Thyroid gland (tissue), 4 donors: ENCODE measurements at places on chromosomes 1 and 21.

GRCh38 chr1:76503736-76504135, 363.5 kb upstream of the ST6GALNAC5 start:
- no peak for DNase-seq

- no peak for DNase-seq
These were observed 81.0 kb downstream of the TAS1R2 start for GRCh38 chr1:18778437-18778836.

DNA sequence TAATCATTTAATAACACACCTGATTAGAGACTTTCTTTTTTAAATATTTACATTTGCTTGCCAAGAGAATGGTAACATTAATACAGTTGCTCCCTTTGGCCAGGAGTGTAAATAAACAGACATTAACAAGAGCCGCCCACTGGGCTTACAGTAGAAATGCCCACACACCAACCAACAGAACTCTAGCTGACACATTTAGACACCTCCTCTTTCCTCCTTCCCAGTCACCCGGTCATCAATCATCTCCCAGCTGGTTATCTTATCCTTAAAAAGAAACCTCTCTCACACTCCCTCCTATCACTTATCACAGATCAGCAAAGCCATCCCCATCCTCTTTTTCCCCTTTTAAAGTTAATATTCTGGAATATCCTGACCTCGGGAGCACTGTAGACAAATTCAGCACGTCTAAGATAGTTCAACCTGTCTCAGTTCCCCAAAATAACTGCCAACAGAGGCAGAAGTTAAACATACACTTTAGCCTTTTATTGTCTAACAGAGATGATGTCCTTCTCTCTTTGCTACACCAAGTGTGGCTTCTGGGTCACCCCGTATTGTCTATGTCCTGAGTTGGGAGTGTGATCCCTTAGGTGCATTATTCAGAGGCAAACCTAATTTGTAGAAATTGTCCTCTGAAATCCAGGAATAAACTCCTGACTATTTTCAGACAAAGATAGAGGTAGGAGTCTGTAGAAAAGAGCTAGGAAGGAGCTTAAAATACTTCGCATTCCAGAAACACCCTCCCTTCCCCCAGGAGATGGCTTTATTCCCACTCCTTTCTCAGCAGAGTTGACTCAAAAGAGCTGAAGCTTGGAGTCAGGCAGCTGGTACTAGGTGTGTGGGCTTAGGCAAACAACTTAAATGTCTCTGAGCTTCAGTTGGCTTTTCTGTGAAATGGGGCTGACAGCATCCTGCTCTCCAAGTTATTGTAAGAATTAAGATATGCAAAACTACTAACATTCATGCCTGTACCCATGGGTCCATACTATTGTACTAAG, 8.8 kb downstream of the MYCL start:
- peak; percentile 82 for DNase-seq

DNA sequence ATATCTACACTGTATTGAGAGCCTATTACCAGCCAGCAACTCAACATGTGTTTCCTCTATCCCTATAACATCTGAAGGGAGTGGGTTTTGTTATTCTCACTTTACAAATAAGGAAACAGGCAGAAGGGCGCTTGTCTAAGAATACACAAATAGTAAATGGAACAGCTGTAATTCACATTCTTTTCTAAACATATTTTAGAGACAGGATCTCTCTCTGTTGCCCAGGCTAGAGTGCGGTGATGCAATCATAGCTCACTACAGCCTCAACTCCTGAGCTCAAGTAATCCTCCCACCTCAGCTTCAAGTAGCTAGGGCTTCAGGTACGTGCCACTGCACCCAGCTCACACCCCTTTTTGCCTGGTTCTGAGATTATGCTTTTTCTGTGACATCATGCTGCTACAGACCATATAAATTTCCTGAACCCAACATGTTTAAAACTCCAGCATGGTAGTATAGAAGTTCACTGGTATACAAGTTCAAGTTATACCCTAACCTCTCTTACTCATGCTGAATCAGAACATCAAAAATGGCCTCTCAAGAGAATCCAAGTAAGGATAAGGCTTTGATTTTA, 8.6 kb upstream of the TACSTD2 start:
- peak; percentile 44 for DNase-seq

DNA sequence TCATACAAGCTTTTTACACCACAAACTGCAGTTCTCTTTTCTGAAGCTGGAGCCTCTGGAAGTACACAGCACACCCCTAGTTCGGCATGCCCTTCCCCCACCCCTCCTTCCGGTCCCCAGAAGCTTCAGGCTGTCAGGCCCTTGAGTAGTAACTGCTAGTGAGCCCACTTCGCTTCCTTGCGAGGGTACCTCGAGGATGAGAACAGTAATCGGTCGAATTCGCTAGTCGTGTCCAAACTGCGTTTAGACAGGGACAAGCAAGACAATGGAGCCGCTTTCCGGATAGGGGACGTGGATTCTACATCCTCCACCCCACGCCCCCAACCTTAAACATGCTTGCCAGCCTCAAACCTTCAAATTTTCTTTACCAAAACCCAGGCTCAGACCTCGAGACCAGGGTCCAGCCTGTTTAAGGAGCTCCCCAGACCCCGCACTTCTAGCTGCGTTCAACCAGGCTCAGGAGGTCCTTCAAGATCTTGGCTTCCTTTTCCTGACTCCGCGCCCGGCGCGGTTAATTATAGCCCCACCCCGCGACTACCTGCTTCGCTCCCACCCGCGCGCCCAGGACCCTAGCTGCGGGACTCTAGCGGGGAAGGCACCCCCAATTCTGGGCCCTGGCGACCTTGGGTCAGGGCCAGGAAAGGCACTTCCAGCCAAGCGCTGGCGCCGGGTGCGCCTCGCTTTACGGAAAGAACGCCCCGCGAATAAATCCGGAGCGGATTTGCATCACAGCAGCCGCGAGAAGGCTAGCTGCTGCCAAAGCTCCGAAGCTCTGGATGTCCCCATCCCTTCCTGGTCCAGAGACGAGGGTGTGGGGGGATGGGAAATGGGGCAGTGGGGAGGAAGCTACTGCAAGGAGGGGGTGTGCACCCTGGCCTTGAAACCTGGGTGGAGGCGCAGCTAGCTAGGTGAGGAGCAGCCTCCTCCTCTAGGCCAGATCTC, 8.1 kb upstream of the TSPAN1 start:
- DNase-seq: peak; percentile 62

DNA sequence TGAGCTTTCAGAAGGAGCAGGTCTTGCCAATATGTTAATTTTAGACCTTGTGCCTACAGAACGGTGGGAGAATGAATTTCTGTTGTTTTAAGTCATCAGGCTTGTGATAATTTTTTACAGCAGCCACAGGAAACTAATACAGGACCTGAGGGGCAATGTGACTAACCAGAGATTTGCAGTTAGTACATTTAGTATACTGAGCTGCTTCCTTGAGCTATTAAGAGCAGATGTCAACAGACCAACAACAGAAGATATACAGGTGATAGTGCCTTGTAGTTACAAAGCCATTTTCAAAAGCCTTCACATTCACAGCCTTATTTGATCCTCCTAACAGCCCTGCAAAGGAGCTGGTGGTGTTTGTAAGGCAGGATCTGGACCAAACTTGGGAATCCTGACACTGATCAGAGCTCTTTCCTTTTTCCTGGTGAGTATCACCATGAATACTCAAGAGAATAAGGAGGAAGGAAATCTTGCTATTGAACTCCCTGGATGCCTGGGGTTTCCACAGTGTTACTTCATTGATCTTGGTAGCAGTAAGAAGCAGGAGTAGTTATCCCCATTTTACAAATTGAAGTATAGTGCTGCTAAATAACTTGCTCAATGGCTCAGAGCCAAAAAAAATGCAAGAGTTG, 4.7 kb upstream of the SLAMF1 start:
- no peak for DNase-seq

- DNase-seq: no peak
These were observed 2.4 kb downstream of the AMPD1 start for GRCh38 chr1:114692947-114693346.

DNA sequence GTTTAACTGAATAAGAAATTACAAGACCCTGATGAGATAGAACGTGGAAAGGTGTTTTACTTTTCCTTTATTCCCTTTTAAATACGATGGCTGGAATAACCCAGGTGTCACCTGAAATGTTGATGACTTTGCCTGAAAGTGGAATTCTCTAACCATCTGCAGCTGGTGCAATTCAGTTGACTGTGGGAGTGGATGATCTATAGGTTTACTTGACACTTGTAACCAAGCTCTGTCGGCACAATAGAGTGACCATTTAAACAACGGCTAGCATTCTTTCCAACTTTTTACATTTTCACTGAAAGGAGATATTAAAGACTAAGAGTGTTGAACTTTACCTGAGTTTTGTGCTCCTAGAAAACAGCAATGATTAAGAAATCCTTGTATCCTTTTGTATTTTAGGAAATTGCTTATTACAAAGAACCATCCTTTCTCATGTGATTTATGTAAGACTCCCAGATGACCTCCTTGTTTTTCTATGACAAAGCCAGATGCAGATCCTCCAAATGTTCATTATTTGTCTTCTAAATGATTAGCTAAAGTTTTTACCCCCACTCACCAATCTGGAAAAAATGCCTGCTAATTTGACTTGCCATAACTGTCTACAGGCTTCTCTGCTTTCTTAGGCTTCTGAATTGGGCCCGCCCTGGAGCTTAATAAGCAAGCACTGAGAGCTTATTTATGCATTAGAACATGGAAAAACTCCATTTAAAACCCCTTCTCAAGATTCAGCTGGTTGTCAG, 129.5 kb upstream of the LRRC7 start:
- DNase-seq: no peak

DNA sequence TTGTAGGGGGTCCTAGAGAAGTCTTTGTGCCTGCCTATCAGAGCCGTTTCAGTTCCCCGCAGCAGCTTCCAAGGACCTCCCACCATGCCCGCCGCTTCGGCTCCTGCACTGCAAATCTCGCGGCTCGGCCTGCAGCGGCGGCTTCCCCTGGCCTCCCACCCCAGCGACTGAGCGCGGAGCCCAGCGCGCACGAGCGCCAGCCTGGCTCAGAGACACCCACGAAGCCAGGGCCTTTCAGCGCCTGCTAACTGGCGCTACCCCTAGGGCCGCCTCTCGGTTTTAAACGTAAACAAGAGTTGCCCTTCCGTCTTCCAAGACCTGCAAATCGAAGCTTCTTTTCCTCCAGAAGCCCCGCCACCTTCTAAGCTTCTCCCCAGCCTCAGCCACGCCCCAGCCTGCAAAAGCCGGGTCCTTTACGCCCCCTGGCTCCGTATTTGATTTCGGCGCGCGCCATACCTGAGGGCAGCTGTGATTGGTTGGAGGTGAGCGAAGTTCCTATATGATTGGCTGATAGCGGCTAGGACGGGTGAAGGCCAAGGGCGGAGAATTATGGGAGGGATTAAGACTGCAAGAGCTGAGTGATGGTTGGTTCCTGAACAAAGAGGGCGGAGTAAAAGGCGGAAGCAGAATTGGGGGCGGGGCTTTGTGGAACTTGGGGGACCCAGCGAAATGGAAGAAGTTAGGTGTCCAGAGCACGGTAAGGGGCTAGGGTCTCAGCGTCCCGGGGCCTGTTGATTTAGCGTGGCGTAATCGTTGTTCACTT, at the start of gene TTF2:
Gene TTF2 (plus strand): TSS at position 649 of the 763 bp plus-strand sequence. CDS start 21 bp downstream, at position 670.
- peak; percentile 95 for DNase-seq

DNA sequence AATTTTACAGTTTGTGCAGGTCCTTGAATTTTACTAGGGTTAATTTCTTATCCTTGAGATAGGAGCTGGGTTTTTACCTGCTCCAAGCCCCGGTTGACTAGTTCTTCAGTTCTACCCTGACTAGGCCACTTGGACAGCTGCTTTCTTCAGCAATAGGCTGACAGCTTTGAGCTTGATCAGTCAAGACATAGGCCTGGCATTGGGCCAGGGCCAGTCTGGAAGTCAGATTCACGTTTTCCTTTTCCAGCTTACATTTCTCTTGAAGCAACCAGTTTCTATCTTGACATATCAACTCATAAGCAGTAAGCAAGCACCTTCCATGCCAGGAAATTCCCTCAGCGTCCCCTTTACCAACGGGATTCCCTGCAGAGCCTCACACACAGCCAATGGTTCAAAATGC, 63.7 kb upstream of the AJAP1 start:
- DNase-seq: peak; percentile 80

DNA sequence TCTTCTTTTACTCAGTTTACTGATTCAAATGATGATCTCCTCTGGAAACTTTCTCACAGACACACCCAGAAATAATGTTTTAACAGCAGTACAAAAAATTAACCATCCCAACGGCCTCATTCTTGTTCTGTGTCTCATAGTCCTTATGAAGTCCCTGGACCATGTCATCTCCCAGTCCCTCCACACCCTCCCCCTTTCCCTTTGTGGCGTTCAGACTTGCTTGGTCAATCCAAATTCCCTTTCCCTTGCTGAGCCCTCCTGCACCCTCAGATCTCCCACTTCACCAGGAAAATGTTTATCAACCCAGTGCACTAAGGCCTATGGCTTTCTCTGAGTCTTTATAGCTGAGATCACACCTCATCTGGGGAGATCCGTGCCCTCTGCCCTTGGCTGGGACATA, 85.9 kb downstream of the CENPF start:
- DNase-seq: peak; percentile 38

DNA sequence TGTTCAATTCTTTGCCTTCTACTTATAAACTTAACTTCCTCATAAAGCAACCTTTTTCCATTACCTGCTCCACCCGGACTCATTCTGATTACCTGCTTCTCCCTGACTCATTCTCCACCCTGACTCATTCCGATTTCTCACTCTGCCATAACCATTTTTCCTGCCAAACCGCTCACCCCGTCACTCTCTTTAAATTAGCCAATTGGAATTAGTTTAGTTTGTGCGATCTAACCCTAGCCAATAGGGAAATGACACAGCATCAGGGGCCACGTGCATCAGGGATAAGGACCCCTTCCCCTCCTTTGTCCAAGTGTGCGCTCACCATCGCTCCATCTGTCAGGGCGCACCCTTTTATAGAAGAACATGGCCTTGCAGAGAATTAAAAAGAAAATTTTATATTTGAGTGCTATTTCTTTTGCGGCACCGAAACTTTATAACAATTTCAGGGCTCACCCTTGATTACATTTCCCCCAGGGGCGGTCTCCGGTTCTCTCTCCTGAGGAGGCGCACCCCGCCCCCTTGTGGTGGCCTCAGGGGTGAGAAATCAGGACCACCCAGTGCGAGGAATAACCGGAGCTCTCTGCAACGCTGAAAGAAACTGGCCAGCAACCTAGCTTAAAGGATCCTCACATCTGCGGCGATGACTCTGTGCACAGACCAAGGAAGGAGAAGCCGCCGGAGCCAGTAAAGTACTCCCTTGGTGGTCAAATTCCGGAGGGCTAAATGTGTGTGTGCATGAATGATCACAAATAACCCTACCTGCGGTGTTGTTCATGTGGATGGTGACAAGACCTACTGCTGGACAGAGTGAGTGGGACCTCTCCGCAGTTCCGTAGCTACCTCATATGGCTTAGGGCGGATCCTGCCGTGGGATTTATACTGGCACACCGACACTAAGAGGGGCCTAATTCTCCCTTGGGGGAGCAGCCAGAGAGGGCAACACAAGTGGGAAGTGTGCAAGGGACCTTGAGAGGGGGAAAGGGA, 30.3 kb upstream of the CBR3 start:
- DNase-seq: peak; percentile 63

DNA sequence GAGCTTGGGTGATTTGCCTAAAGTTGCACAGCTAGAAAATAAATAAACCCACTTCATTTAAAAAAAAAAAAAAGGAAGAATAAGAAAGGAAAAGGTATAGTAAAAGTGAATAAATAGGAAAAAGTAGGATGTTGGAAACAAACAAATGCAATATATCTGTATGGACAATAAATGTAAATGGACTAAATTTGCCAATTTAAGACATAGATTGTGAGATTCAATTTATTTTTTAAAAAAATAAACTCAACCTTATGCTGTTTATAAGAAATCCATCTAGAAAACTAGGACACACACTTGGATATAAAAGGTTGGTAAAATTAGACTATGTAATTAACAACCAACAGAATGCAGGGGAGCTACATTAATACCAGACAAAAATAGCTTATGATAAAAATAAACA, 300.0 kb downstream of the AJAP1 start:
- no peak for DNase-seq

- no peak for DNase-seq
These were observed 748 bp upstream of the OR2AJ1 start for GRCh38 chr1:247923941-247924340.
